ENCODE measurements at places on chromosomes 11 and 22. TPM values are rescaled to one million over a fixed set of nuclear protein-coding genes. Genes with fewer than 3 reads are reported as not detected.

DNA sequence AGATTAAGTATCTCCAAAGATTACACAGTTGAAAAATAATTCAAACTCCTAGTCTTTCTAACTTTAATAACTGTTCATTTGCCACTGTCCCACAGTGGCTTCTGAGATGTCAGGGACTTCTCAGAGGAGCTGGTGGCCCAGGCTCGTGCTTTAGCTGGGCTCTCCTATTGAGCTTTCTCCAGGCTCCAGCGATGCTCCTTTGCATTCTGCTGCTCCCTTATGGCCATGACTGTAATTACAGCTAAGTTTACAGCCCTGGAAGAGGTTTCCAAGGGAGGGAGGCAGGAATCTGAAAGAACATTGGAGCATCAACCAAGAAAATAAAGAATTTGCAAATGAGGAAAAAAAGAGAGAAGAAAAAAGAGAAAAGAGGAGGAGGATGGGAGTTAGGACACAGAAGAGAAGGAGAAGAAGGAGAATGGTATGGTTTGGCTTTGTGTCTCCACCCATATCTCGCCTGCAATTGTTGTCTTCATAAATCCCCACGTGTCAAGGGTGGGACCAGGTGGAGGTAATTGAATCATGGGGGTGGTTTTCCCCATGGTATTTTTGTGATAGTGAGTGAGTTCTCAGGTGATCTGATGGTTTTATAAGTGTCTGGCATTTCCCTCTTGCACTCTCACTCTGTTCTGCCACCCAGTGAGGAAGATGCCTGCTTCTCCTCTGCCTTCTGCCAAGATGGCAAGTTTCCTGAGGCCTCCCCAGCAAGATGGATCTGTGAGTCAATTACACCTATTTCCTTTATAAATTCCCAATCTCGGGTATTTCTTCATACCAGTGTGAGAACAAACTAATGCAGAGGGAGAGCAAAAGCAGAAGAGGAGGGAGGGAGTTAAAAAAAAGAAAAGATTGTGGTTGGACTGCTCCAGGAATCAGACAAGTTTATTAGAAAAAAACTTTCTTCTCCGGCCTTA lies 857.0 kb downstream of the KCNA4 start:
- DNase-seq, result no peak
- H3K4me1 ChIP-seq, result no peaks in the 10 kb centered on the region
- no peaks in the 10 kb centered on the region for H3K36me3 ChIP-seq
- H3K27ac ChIP-seq, result no peak overlapping the region
- H3K27me3 ChIP-seq, result no peaks in the 10 kb centered on the region

- no peak overlapping the region for H3K4me3 ChIP-seq
- H3K27ac ChIP-seq, result no peak overlapping the region
- no peaks in the 10 kb centered on the region for H3K27me3 ChIP-seq
- no peaks in the 10 kb centered on the region for H3K4me1 ChIP-seq
- H3K36me3 ChIP-seq, result no peaks in the 10 kb centered on the region
- no peak for DNase-seq
Observed at GRCh38 chr11:67651976-67652781, 1.6 kb upstream of the ACY3 start.

C1QTNF4 gene
- total RNA-seq, result 6.9 TPM

- H3K27me3 ChIP-seq, result no peaks in the 10 kb centered on the region
- H3K27ac ChIP-seq, result no peak overlapping the region
- no peaks in the 10 kb centered on the region for H3K4me1 ChIP-seq
- H3K4me3 ChIP-seq, result no peak overlapping the region
- DNase-seq, result no peak
Observed at GRCh38 chr11:27857588-27857987, 157.3 kb upstream of the BDNF start.

CHRM4 gene
- total RNA-seq, result not detected

GRCh38 chr22:22823131-22823810 lies 64.3 kb upstream of the IGLL5 start:
- H3K4me3 ChIP-seq, result no peak overlapping the region
- no peaks in the 10 kb centered on the region for H3K27me3 ChIP-seq
- no peak for DNase-seq

DNA sequence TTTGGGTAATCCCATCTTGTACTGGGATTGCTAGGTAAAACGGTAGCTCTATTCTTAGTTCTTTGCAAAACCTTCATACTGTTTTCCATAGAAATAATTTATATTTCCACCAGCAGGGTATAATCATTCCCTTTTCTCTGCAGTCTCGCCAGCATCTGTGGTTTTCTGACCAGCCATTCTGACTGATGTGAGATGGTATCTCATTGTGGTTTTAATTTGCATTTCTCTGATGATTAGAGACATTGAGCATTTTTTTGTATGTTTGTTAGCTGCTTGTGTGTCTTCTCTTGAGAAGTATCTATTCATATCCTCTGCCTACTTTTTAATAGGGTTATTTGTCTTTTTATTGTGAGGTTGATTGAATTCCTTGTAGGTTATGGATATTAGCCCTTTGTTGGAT lies 220.9 kb downstream of the PGR start:
- no peaks in the 10 kb centered on the region for H3K36me3 ChIP-seq
- H3K4me3 ChIP-seq, result no peak overlapping the region
- H3K27me3 ChIP-seq, result no peaks in the 10 kb centered on the region
- no peaks in the 10 kb centered on the region for H3K4me1 ChIP-seq
- no peak overlapping the region for H3K27ac ChIP-seq

GRCh38 chr22:28962042-28962554 lies 78.7 kb downstream of the ZNRF3 start:
- H3K4me3 ChIP-seq, result no peak overlapping the region
- no peak overlapping the region for H3K27ac ChIP-seq
- H3K4me1 ChIP-seq, result peaks cover 5% of the 10 kb centered on the region
- no peaks in the 10 kb centered on the region for H3K27me3 ChIP-seq
- DNase-seq, result no peak
- H3K36me3 ChIP-seq, result no peaks in the 10 kb centered on the region

GRCh38 chr22:29912605-29913398 lies 29.8 kb downstream of the MTMR3 start:
- peaks cover 28% of the 10 kb centered on the region for H3K4me1 ChIP-seq
- no peak overlapping the region for H3K27ac ChIP-seq
- no peak overlapping the region for H3K4me3 ChIP-seq
- no peaks in the 10 kb centered on the region for H3K36me3 ChIP-seq
- no peaks in the 10 kb centered on the region for H3K27me3 ChIP-seq

- H3K27me3 ChIP-seq, result no peaks in the 10 kb centered on the region
- H3K4me3 ChIP-seq, result no peak overlapping the region
- H3K27ac ChIP-seq, result no peak overlapping the region
- H3K36me3 ChIP-seq, result no peaks in the 10 kb centered on the region
Observed at GRCh38 chr11:12950670-12951069, 58.4 kb upstream of the RASSF10 start.

- no peaks in the 10 kb centered on the region for H3K36me3 ChIP-seq
- H3K4me3 ChIP-seq, result no peak overlapping the region
- no peak for DNase-seq
- no peak overlapping the region for H3K27ac ChIP-seq
- H3K27me3 ChIP-seq, result no peaks in the 10 kb centered on the region
Observed at GRCh38 chr11:116110802-116111201, 606.6 kb upstream of the CADM1 start.

GRCh38 chr11:5622802-5623201 lies 2.0 kb upstream of the TRIM34 start:
- H3K4me3 ChIP-seq, result no peak overlapping the region
- H3K27ac ChIP-seq, result no peak overlapping the region
- no peaks in the 10 kb centered on the region for H3K27me3 ChIP-seq
- no peaks in the 10 kb centered on the region for H3K36me3 ChIP-seq

GRCh38 chr22:24033731-24034130 lies 22.6 kb downstream of the CABIN1 start:
- peaks cover 39% of the 10 kb centered on the region for H3K36me3 ChIP-seq
- no peak overlapping the region for H3K4me3 ChIP-seq
- no peak overlapping the region for H3K27ac ChIP-seq

- H3K4me3 ChIP-seq, result no peak overlapping the region
- H3K27me3 ChIP-seq, result no peaks in the 10 kb centered on the region
- no peaks in the 10 kb centered on the region for H3K4me1 ChIP-seq
Observed at GRCh38 chr11:117226388-117227385, 5.2 kb downstream of the PCSK7 start.

DNA sequence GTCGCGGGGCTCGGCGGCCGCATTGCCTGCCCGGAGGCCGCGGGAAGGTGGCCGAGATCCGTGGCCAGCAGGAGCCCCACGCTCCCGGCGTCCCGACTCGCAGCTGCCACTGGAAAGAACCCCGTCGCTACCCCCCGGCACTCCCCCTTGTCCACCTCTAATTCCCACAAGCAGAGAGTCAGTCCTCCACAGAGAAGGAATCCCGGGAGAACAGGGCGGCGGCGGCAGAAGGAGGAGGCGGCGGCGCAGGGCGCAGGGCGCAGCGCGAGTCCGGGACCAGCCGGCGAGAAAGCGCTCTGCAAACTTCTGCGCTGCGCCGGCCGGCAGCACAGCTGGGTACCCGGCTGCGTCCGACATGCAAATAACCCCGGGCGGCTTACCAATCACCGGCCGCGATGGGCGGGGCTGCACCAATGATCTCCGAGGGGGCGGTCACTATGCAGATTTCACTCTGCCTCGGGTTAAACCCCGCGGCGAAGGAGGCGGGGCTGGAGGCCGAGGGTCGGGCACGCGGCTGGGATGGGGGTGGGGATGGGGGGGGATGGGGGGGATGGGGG lies at the start of gene ABTB2:
ABTB2 (minus strand) TSS at position 310 of the 557 bp plus-strand sequence.
- peak; percentile 99 for DNase-seq
- H3K27ac ChIP-seq, result peak within 1 kb of the TSS; percentile 38
- H3K27me3 ChIP-seq, result peaks cover 3% of the 10 kb centered on the region
- no peaks in the 10 kb centered on the region for H3K36me3 ChIP-seq

- no peak overlapping the region for H3K27ac ChIP-seq
- H3K4me3 ChIP-seq, result no peak overlapping the region
- no peak for DNase-seq
- no peaks in the 10 kb centered on the region for H3K4me1 ChIP-seq
- H3K27me3 ChIP-seq, result no peaks in the 10 kb centered on the region
Observed at GRCh38 chr22:20882855-20883254, 24.0 kb downstream of the SNAP29 start.

OR6A2 gene
- 0.60 TPM for total RNA-seq

DNA sequence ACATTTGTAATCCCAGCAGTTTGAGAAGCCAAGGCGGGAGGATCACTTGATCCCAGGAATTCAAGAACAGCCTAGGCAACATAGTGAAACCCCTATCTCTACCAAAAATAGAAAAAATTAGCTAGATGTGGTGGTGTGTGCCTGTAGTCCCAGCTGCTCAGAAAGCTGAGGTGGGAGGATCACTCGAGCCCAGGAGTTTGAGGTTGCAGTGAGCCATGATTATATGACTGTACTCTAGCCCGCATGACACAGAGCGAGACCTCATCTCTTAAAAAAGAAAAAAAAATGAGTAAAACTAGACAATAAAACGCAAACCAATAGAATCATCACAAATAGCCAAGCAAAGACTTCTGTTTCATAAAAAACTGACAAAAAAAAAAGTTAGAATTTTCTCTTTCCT lies 21.8 kb downstream of the NUCB2 start:
- H3K4me1 ChIP-seq, result no peaks in the 10 kb centered on the region
- no peaks in the 10 kb centered on the region for H3K27me3 ChIP-seq
- no peak overlapping the region for H3K4me3 ChIP-seq
- DNase-seq, result no peak

RBFOX2 gene
- total RNA-seq, result 75.6 TPM

All from tibial nerve (tissue), 4 donors.